ENCODE measurements at places on chromosomes 2 and 18. TPM values are rescaled to one million over a fixed set of nuclear protein-coding genes. Genes with fewer than 3 reads are reported as not detected.
A peak's percentile ranks its signal among the peaks of the same experiment; 100 is the strongest.

- DNase-seq = no peak
These were observed 43.4 kb upstream of the GALNT13 start for GRCh38 chr2:153828335-153828734.

Gene KATNAL2
- total RNA-seq = 0.25 TPM

GRCh38 chr2:159010963-159011362 lies 42.5 kb downstream of the TANC1 start:
- peak; percentile 30 for DNase-seq

Gene OBSL1
- 40.8 TPM for total RNA-seq

- no peak for DNase-seq
These were observed 117.5 kb downstream of the GALNT14 start for GRCh38 chr2:31020713-31021112.

Gene DSC3
- under 0.01 TPM for total RNA-seq

DNA sequence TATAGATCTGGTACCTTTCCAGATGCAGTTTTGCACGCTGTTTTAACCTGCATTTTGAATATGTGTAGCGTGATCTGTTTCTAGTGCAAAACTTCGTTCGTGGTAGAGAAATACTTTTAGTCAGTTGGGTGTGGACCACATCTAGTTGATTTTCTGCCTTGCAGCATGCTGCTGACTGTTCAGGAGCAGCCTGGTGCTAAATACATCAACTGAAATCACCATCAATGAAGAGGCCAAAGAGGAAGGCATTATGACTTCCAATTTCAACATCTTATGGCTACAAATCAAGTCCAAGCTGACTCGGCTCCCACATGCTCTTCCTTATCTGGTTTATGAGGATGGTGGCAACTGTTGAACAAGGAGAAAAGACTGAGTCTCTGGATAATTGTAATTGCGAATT lies 298.5 kb downstream of the ZNF521 start:
- no peak for DNase-seq

DNA sequence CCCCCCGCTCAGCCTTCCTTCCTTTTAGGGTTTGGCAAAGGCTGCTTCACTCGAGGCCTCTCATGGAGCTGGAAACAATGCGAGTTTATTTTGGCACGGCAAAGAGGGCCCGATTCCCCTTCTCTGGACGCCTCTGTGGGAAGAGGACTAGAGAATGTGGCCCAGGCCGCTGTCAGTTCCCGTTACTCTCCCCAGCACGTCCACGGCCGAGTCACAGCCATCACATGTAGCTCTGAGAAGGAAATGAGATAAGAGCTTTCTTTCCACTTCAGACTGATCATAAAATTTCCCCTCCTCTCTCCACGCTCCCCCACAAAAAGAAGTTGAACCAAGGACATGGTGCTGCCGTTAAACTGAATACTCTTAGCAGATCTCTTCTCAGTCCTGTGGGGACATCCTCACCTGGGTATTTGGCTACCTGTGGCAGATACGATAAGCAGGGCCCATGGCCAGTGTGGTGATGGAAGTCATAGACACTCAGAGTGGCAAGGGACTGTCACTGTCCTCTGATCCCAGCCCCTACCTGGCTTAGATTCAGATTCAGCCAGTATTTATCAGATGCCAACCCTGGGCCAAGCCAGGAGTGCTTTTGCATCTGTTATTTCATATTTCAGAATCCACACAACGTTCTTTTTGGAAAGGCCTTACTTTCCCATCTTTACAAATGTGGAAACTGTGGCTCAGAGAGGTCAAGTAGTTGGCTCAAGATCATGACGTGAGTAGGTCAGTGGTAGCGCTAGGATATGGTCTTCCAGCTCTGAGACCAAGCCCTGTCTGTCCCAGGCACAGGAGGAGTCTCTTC lies 101.2 kb downstream of the MCFD2 start:
- DNase-seq = peak; percentile 95

GRCh38 chr2:102826904-102827303 lies 65.1 kb downstream of the TMEM182 start:
- DNase-seq = no peak

GRCh38 chr2:47225061-47225783 lies 70.1 kb upstream of the STPG4 start:
- DNase-seq = peak; percentile 85

Gene GPR45
- not detected for total RNA-seq

GRCh38 chr2:133588144-133588543 lies 19.9 kb upstream of the NCKAP5 start:
- DNase-seq = no peak

GRCh38 chr2:105783151-105783738 lies 38.5 kb downstream of the NCK2 start:
- no peak for DNase-seq

- DNase-seq = no peak
These were observed 534.2 kb downstream of the SPAG16 start for GRCh38 chr2:213818436-213818835.

Gene SERPINB12
- not detected for total RNA-seq

DNA sequence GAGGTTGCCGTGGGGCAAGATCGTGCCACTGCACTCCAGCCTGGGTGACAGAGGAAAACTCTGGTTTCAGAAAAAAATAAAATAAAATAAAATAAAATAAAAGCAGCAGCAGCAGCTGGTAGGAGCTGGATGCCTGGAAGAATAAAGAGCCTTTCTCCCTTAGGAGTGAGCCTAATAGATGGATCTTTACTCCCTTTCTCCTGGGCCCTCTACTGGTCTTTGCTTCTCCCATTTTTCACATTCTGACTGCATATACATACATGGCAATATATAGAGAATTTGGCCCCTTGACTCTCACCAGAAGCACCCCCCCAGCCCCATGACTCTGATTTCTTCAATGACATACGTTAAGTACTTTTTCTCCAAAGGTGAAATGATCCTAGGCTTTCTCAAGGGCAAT lies 9.8 kb upstream of the MALT1 start:
- no peak for DNase-seq

Data from dermis microvascular lymphatic vessel endothelial cell (primary cell).